ENCODE measurements at places on chromosomes 13 and 19.

DNA sequence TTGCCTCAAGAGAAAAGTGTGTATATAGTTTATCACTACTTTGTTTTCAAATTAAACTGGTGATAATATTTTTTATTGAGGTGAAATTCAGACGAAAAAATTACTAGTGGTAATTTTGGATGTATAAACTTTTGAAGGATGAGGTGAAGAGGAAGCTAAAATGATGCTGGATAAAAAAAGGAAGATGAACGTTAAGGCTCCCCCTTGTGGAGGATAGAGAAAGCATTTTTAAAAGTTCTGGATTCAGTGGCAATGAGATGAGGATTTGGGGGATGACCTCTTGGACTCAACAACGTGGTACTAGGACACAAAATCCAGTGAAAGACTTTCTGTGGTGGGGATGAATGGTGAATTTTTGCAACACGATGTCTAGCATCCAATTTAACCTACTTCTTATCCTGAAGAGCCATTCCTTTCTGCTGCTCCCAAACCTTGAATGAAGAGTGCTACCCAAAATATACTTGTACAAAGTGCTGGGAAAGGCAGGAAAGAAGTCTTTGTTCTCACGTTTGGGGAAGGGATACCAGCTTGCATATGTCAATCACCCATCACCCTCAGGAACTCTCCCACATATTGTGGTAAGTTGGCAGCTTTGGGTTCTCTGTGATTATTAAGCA lies 7.3 kb upstream of the SIGLEC5 start:
- peak; percentile 25 for DNase-seq

DNA sequence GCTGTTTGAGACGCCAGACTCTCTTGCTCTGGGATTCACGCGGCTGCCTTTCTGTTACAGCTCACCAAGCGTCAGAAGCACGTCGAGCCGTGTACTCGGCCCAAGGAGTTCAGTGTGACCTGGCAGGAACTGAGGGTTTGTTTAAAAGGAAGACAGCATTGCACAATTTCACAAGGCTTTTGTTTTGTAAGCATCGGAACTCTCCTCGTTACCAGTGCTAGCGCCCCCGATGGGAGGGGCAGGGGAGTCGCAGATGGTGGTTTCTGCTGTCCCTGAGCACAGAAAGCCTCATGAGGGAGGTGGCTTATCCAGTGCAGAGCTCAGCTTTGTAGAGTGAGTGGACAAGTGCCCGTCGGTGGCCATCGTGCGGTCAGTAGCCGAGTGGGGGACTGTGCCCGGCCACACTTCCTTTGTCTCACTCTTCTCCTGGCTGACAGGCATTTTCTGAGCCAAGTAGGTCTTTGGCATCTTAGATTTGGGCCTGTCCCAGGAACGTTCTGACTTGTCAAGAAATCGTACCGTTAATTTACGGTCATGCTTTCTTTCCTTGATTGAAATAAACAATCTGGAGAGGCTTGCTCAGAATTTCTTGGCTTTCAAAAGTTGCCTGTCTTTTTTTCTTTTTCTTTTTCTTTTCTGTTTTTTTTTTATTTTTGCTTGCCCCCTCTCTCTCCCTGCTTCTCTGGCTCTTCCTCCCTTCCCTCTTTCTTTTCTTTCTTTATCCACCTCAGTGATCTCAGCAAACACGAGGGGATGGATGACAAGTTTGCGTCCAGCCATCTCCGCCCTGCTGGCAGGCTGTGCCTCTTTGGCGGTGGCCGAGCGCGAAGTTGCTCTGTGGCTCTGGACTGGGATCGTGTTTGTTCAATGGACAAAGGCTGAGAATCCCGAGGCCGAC lies 7.7 kb downstream of the KDM4B start:
- peak; percentile 63 for DNase-seq

GRCh38 chr13:91240341-91240740 lies 107.1 kb upstream of the MIR17HG start:
- DNase-seq: no peak

DNA sequence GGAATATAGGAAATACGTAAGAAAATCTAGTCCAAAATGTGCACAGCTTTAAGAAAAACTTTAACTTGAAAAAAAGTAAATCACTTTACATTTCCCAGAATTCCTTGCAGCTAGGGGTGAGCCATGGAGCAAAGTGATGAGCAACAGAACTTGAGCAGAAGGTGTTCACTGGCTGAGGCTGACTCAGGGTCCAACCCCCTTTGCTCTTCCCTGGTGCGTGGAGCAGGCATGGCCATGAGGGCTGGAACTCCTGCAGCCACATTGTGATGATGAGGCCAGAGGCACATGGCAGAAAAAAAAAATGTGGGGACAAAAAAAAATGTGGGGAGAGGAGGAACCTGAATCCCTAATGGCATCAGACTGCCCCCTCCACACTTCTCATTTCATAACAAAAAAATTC lies 9.9 kb upstream of the PLA2G4C start:
- DNase-seq: no peak

DNA sequence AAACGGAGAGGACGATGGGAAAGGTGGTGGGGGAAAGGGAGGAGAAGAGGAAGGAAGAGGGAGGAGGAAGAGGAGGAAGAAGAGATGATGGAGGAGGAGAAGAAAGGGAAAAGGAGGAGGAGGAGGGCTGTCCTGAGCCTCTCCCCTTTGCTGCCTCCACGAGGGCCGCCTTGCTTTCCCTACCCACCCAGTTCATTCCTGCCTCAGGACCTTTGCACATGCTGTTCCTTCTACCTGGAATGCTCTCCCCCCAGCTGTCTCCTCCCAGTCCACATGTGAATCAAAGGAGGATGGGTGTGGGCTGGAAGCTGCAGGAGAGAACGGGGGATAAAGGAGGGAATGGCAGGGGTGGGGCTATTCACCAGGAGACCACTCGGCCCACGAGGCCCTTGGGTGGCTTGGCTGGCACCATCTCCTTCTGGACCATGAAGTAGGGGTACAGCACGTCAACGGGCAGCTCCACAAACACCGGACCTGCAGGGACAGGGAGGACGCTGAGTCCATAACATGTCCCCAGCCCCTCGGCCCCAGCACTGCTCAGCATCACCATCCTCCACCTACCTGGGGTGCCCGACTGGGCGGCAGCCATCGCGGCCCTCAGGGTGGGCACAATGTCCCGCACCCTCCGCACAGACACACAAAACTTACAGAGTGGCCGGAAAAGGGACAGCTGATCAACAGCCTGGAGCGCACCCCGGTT lies 15.3 kb downstream of the SYDE1 start:
- no peak for DNase-seq

- DNase-seq: peak; percentile 92
Measured at GRCh38 chr19:16076154-16076957, at the start of gene TPM4. TPM4 (plus strand) TSS chr19:16076495; CDS start chr19:16076566, 71 bp downstream.
